ENCODE measurements at places on chromosomes 12 and 14. TPM values are rescaled to one million over a fixed set of nuclear protein-coding genes. Genes with fewer than 3 reads are reported as not detected.

- peak; percentile 92 for DNase-seq
Observed at GRCh38 chr12:56751712-56752598, at the start of gene PRIM1. Gene PRIM1 (minus strand): TSS chr12:56752323. CDS start chr12:56752298, 25 bp downstream.

GRCh38 chr14:105881021-105881930, 354.9 kb downstream of the TMEM121 start:
- peak; percentile 24 for DNase-seq

The NGB gene
- total RNA-seq = not detected

GRCh38 chr14:72822946-72823611, 70.8 kb downstream of the DPF3 start:
- DNase-seq = peak; percentile 69
